ENCODE measurements at places on chromosomes 1 and 21.
A peak's percentile ranks its signal among the peaks of the same experiment; 100 is the strongest.

DNA sequence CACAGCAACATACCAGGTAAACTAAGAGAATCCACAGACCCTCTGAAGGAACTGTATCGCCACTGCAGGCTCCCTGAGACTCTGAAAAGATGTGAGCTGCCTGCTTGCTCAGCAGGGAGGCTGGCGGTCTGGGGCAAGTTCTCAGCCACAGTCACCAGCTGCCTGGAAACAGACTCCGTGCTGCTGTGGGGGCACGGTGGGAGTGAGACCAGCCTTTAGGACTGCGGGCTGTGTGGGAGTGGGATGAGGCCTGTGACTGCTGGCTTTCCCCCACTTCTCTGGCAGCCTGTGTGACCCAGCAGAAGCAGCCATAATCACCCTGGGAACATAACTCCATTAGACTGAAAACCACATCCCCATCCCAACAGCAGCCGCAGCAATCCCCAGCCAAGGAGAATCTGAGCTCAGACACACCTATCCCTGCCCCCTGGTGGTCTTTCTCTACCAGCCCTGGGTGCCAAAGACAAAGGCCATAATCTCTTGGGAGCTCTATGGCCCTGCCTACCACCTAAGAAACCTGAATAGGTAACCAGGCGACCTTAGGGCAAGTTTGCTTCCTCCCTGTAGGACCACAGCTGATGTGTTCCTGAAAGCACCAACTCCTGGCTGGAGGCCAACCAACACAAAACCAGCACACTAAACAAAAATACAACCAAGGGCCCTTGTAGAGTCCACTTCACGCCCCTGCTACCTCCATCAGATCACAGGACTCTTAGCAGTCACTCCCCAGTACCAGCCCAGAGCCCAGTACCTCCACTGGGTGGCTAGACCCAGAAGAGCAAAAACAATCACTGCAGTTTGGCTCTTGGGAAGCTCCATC is 151.5 kb downstream of the SMYD3 start:
- DNase-seq: no peak

GRCh38 chr1:67869233-67869632 is 36.0 kb upstream of the GNG12 start:
- no peak for DNase-seq

- DNase-seq: peak; percentile 23
Measured at GRCh38 chr1:68293609-68294366, 61.5 kb upstream of the WLS start.

DNA sequence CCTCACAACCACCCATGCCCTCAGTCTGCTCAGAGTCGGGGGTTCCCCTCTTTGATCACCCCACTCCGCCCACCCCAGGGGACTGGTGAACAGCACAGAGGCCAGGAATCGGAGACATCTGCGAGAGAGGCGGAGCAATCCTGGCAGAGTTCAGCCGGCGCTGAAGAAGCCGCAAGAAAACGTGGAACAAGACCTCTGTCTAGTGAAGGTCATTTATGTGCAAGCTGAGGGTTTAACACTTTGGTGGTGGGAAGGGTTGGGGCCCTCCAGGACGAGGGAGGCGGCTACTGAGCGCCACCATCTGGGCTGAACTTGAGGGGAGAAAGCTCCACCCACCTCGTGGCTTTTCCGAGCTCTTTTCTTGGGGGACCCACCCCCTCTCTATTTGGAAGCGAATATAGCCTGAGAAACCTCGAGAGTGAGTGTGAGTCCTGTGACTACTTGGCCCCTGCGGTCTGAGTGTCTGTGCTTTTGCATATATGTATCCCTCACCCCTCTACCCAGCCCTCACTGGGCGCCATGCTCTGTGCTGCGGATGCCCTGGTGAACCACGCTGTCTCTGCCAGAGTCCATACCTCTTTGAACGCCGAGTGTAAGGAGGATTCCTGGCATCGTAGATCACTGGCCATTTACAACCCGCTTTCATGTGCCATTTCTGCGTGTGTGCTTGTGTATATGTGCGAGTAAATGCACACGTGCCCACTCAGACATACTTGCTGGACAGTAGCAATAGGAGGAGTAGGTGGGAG is 1.2 kb upstream of the EPHA10 start:
- DNase-seq: no peak

DNA sequence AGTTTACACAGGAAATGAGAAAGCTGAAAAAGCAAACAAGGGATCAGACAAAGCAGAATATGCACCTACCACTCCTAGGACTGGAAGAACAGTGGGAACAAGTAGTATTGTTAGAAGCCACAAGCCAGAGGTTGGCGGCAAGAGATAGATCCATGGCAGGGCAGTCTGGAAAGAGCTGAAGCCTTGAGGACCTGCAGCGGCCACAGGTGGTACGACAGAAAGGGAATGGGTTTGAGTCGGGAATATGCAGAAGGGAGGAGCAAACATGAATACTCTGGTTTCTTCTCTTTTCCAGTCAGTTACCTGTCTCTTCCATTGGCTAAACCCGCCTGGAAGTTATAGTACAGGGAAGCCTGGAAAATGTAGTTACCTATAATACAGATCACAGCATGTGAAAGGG is 3.9 kb upstream of the PCNX2 start:
- no peak for DNase-seq

GRCh38 chr1:244917073-244917670 is 52.8 kb upstream of the HNRNPU start:
- DNase-seq: no peak

DNA sequence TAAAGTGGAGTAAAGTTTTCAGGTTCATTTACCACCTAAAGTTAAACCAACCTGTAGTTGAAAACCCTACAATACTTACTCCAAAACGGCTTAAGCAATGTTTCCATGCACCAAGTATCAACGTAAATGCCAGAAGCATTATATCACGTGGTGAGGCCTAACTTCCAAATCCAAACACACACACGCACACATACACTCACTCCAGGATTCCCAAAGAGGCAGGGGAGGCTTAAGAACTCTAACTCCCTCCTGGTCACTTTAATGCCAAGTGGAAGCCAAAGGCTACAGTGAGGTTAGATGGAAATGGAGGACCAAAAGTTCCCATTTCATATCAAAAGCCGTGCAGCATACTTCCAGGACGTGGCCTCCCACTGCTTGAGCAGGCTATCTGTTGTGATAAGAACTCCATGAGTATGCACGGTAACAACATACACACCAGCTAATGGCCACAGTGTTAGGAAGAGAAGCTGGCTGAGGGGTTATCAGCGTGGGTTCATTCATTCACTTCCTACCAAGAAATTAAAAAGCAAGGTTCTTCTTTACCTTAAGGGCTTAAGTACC is 224.1 kb downstream of the SLC45A1 start:
- peak; percentile 41 for DNase-seq

GRCh38 chr1:166330096-166330495 is 163.3 kb upstream of the FAM78B start:
- no peak for DNase-seq

DNA sequence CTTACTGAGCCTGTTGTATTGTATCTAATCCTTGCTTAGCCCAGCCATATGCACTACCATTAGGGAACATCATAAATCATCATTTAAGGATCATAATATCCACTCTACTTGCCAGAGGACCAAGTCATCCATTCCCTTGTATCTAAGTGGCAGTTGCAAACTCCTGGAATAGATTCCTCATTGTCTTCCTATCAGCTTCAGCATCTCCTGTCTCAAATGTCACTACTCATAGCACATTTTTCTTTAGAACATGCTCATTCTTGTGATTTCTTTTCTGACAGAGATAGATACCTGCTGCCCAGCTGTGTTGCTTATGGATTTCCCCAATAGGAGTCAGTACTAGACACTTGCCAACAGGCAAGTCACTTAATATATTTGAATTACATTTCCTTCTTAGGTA is 84.3 kb downstream of the OLFML3 start:
- no peak for DNase-seq

GRCh38 chr1:150092180-150092791 is 24.7 kb downstream of the VPS45 start:
- DNase-seq: no peak

DNA sequence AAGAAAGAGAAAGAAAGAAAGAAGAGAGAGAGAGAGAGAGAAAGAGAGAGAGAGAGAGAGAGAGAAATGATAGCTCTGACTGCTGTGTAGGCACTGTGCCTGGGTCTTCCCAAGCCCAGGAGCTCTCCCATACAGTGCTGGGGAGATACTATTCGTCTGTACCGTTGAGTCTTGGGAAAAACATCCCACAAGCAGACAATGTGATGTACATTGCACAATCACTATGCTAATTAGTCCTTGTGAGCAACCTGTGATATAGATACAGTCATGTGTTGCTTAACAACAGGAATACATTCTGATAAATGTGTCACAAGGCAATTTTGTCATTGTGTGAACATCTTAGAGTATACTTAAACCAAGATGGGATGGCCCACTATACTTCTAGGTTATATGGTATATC is 381.0 kb downstream of the HHAT start:
- DNase-seq: no peak

DNA sequence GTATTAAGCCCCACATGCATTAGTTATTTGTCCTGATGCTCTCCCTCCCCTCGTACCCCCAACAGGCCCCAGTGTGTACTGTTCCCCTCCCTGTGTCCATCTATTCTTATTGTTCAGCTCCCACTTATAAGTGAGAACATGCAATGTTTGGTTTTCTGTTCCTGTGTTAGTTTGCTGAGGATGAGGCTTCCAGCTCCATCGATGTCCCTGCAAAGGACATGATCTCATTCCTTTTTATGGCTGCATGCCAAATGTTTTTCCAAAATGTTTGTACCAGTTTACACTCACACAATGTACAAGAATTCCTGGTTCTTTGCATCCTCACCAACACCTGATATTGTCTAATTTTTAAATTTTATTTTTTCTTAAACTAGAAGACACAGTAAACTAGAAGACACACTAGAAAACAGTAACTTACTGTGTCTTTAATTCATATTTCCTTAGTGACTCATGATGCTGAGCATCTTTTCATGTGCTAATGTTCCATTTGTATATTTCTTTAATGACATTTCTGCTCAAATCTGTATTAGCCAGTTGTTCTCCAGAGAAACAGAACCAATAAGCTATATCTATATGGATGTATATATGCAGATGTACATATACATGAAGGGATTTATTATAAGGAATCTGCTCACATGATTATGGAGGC is 19.4 kb upstream of the USP1 start:
- DNase-seq: no peak

DNA sequence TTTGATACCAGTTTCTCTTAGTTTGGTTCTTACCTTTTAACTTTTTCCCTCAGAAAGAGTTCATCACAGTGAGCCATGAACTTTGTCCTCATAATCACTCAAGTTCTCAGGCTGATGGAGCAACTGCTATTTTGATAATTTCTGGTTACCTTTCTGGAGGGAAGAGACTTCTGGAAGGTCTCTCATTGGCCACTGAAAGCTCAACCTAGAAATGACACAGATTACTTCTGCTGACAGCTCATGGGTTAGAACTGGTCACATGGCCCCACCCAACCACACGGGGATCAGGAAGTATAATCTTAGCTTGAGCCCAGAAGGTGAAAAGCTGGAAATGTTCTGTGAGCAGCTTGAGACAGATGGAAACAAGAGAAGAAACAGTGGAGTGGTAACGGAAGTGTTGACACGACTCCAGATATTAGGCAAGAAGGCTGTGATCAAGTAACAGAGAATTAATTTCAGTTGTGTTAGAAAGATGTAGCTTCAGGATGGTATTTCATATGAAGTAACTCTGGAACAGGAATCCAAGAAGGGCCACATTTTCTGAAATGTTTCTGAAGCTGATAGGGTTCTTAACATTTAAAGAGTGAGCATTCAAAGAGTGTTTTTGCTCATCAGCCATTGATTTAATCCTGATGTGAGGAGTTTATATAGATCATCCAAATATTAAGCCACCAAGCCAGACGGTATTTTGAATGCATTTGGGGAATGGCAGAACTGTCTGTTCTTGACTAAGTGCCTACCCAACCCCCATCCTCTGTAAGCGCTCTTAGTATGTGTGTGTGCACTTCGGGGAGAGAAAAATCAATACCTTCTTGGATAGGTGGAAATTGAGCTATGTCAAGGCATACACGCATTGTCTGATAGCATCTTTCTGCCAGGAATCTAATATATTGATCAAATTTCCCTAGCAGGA is 21.9 kb upstream of the XPR1 start:
- peak; percentile 54 for DNase-seq

DNA sequence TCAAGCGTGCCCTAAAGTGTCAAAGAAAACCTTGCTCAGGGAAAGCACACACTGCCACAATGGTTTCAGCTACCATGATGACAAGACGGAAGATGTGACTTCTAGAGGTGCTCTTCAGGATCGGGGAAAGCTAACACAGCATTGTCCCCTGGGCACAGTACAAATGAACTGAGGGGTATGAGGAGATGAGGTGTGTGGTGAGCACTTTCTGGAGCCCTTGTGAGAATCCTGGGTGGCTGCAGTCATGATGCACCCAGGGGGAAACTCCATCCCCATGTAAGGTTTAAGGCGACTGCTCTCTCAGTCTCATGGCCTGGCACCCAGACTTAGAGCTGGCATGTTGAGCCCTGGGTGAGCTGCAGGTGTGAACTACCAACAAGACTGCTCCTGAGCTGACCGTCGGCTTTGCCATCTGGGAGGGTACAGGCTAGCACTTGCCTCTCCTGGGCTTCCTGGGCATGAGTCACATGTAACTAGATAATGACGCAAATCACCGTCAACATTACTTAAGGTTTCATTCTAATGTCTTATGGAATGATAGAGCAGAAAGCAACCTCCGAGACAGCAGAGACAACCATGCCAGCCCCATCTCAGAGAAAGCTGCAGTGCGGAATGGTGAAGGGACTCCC is 144.6 kb downstream of the CLIC6 start:
- DNase-seq: peak; percentile 51

GRCh38 chr1:201364808-201365105 is 12.7 kb downstream of the TNNT2 start:
- no peak for DNase-seq

- peak; percentile 65 for DNase-seq
Measured at GRCh38 chr1:44377925-44378784, 23.1 kb upstream of the ERI3 start.

GRCh38 chr1:247517795-247518612 is 18.2 kb downstream of the OR2C3 start:
- DNase-seq: no peak

GRCh38 chr21:45465611-45466329 is 60.8 kb downstream of the COL18A1 start:
- no peak for DNase-seq

GRCh38 chr1:233509526-233509925 is 104.4 kb upstream of the KCNK1 start:
- no peak for DNase-seq

DNA sequence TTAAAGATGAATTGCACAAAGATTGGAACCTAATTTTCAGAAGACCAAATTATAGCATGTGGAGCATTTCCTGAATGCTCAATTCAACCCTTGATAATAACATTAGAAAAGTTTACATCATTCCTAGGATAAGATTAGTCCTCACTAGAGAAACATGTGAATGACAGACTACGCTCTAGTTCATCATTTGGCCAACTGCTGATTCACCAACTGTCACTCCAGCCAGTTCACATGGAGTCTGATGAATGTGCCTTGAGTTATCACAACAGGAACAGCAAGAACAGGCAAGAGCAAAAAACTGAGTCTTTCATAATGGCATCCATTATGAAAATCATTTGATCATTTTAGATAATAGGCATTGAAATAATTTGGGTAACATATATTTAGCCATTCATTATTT is 415.9 kb downstream of the PTPRC start:
- DNase-seq: no peak

- DNase-seq: no peak
Measured at GRCh38 chr1:48644905-48645605, 131.6 kb downstream of the BEND5 start.

- peak; percentile 34 for DNase-seq
Measured at GRCh38 chr1:163094589-163094988, 25.4 kb downstream of the RGS4 start.

- DNase-seq: peak; percentile 74
Measured at GRCh38 chr1:162056043-162056442, 13.4 kb upstream of the NOS1AP start.
